D341Med (cell line): ENCODE measurements at places on chromosomes 4 and X.

DNA sequence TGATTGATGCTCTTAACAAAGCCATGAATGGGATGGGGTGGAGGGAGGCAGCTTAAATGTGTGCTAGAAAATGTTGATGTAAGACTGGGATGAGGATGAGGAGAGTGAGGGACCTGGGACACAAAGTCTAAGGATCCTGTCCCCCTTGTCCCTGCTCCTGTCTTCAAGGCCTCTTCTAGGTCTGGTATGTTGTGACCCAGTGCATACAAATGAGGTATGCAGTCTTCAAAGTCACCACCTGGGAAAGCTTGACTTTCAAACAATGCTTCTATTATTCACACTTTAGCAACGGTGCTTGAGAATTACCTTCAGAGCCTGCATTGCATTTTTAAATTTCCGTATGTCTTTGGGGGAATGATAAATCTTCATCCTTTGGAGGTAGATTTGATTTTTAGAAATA is 88.4 kb upstream of the SLC34A2 start:
- DNase-seq: no peak

DNA sequence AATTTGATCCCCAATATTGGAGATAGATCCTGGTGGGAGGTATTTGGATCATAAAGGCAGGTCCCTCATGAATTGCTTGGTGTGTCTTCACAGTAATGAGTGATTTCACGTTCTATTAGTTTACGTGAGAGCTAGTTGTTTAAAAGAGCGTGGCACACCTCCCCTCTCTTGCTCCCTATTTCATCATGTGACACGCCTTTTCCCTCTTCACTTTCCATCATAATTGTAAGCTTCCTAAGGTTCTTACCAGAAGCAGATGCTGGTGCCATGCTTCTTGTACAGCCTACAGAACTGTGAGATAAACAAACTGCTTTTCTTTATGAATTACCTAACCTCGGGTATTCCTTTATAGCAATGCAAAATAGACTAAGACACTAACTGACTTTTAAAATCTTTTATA is 34.0 kb upstream of the FMR1 start:
- no peak for DNase-seq

- no peak for DNase-seq
Observed at GRCh38 chr4:113446019-113446418, 315.5 kb downstream of the CAMK2D start.

DNA sequence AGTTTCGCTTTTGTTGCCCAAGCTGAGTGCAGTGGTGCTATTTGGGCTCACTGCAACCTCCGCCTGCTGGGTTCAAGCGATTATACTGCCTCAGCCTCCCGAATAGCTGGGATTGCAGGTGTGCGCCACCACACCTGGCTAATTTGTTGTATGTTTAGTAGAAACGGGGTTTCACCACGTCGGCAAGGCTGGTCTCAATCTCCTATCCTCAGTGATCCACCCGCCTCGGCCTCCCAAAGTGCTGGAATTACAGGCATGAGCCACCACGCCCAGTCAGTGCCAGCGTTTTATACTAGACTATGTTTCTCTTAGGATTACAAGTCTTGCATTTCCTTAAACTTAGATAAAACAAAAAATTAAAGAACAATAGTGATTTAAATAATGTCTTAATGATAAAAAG is 13.0 kb downstream of the KLF3 start:
- no peak for DNase-seq

GRCh38 chr4:179634862-179635261 is 2192.6 kb upstream of the AGA start:
- no peak for DNase-seq

- DNase-seq: no peak
Observed at GRCh38 chrX:117752745-117753144, 363.9 kb downstream of the KLHL13 start.

GRCh38 chr4:124745985-124746801 is 33.7 kb upstream of the ANKRD50 start:
- DNase-seq: no peak

- DNase-seq: no peak
Observed at GRCh38 chrX:41236629-41237028, 97.3 kb upstream of the DDX3X start.

DNA sequence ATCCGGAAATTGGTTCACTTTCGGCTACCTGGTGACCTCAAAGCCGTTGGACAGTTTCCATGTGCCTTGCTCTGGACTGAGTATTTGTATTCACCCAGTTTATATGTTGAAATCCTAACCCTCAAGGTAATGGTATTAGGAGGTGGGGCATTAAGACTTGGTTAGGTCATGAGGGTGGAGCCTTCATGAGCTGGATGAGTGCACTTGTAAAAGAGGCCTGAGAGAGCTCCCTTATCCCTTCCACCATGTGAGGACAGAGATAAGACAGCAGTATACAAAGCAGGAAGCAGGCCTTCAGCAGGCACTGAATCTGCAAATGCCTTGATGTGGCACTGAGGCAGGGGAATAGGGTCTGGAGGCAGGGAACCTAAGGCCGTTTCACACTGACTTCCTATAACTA is 5.3 kb upstream of the OPHN1 start:
- no peak for DNase-seq

DNA sequence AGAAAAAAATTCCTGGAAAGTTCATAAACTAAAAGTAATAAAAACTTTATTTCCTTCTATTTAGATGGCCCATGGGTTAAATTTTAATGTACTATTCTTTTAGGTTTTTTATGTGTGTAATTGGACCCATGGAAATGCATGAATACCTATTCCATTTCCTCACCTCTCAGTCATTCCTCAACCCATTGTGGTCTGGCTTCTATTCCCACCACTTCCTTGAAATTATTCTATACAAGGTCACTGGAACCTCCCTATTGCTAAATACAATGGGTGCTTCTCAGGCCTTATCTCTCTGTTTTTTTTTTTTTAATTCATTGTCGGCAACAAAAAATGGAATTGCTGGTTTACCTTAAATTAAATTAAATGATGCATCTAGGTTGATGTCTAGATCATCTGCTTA is 17.2 kb downstream of the SLC39A8 start:
- DNase-seq: no peak
